ENCODE measurements at places on chromosomes 11 and 22.

DNA sequence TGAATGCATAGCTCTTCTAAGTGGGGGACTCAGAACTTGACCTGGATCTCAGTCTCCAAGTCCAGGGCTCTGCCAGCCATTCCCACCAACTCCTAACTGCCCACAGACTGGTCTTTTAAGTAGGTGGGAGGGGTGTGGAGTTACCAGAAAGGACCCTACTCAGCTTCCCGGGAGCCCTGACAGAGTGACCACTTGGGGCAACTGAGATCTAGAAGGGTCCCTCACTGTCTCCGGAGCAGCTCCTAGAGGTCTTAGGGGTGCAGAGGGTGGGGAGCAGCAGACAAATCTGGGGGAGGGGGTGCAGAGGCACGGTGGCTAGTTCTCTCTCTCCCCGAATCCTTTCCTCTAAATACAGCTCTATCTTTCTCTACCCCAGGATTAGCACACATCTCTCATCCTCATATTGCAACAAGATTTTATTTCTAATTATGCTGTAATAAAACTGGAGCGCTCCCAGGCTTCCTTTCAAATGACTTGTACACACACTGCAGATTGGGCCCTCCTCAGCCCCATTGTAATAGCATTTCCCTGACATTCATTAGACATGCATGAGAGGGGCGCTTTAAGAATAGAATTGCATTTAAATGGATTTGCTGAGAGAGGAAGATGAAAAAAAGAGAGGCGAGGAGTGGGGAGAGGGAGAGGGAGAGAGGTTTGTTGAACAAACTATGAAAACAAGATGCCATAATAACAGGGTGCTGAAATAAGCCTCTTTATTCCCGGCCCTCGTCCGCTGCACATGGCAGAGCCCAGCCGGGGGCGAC, 219.0 kb downstream of the CEP164 start:
- no peak for DNase-seq

DNA sequence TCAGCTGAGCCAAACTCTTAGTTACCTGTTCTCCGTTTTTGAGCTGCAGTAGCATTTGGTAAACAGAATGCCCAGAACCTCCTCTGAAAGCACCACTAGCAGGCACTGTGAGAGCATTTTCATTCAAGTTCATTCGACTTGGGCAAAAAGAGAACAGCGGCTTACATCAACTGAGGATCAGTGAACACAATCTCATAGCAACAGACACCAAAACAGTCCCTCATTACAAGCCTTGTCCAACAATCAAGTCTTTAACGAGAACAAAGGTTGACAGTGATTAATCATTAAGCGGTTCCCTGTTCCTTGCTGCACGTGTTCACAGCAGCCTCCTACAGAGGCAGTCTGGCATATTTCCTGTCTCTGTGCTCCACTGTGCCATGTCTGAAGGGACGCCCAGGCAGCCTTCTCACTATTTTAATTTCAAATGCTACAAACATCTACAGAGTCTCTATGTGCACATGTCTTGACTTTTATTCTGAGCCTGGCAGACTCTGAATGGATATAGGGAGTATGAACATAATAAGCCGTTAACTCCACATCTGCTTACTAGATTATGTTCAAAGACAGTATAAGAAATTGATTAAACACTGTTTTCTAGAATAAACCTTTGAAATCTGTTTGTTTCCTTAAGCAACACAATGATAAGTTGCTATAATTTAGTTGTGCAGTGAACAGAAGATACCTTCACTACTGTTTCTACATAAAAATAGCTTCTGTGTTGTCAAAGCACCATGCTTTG, 88.3 kb upstream of the MTMR2 start:
- peak; percentile 99 for DNase-seq

DNA sequence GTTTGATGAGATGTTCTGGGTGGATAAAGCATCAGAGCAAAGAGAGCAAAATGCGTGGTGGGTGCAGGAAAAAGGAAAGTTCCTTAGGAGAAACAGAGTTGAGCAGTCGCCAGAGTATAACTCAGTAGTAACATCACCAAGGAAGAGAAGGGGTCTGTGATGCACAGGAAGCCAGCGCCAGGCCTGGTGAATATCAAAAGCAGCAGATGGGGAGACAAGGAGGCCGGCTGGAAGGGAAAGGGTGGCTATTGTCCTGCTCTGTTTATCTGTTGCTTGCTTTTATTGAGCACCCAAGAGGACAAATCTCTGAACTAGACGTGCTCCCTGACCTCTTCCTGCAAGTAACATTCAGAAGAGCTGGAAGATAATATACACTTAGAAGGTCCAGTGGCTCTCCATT, 52.7 kb upstream of the GRAMD1B start:
- DNase-seq, result no peak

- peak; percentile 43 for DNase-seq
These were observed 119.4 kb downstream of the GALNT18 start for GRCh38 chr11:11502263-11502861.

DNA sequence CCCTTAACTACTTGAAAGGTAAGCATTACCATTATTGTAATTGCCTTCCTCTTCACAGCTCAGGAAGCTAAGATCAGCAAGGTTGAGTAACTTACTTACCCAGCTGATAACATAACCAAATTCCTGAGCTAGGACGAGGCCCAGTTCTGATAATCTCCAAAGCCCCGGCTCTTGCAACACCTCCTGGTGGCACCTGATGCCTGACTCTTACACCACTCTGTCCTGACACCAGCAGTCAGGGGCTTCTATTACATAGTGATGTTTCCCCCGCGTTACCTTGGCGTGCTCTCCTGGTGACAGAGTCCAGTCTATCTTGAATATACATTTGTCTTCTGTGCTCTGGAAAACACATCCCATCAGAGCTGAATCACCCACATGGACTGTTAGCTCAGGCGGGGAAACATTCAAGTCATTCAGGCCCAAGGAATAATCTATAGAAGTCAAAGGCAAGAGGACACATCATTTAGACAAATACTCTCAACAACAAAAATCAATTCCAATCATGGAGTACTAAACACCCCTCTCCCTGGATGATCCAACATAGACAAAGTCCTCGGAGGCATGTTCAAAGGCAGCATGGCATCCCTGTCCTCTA, 12.6 kb downstream of the JAML start:
- DNase-seq, result no peak

DNA sequence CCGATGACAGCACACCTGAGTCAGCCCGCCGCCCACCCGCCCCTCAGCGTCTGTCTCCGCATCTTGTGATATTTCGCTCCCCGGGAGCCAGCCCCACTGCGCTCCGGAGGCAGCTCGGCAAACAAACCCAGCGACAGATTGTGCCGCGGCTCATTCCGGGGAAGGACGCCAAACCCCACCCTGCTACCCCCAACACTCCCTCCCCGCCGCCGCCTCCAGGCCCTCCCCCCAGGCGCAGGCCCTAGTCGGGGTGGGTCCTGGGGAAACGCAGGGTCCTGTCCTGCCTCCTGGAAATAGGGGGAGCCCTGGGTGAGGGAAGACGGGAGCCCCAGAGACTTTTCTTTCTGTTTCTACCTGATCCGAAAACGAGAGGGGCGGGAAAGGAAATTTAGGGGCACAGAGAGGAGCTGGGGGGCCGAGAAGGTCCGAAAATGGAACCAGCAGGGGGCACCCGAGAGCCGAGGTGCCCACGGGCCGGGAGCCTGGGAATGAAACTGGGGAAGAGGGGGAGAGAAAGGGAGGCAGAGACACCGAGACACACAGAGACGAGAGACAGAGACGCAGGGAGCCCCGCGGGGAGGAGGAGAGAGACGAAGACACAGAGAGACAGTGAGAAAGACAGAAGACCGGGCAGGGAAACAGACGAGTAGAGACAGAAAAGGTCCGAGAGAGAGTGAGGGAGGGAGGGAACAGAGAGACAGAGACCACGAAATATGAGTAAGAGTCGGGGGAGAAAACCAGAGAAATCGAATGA, 1.7 kb upstream of the RTN4RL2 start:
- DNase-seq, result peak; percentile 19

DNA sequence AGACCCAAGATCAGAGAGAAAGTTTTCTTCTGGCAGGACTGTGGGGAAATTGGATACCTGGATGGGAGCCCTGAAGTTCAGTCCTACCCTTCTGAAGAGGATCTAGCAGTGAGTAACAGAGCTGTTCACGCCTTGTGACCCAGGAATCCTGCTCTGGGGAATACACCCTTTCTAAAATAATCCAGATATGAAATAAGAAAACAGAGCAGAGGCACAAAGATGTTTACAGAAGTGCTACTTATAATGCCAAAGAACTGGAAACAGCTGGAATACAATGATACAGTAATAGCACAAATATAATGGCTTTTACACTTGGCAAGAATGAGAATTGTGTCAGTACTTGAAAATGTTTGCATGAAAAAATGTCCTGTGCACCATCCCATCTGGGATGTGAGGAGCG, 304.0 kb upstream of the NARS2 start:
- DNase-seq, result no peak

GRCh38 chr11:44138980-44139379, 43.5 kb downstream of the EXT2 start:
- DNase-seq, result no peak

GRCh38 chr11:73297702-73298101, 10.4 kb upstream of the ARHGEF17 start:
- no peak for DNase-seq

DNA sequence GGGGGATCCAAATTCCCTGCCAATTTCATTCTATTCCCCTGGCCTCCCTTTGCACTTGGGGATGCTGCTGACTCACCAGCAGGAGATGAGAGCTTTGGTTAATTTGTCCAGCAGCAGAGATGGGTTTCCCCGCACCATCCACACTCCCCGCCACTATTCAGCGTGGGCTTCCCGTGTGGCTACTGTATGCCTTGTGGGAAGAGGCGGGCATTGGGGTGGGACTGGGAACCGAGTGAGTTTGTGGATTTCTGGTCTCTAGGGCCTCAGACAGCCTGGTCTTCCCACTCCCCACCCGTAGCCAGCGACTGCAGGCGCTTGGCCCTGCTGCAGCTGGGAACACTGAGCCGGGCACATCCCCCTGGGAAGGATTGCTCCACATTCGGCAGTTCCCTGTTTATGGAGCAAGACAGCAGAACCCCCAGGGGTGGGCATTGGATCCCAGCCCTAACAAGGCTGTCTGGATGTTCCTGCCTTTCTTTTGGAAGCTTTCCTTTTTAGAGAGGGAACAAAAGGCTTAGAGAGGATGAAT, 23.4 kb downstream of the KIAA1671 start:
- no peak for DNase-seq

- DNase-seq, result no peak
These were observed 9.6 kb upstream of the RGL4 start for GRCh38 chr22:23681026-23681809.

- peak; percentile 56 for DNase-seq
These were observed 830 bp downstream of the C11orf97 start for GRCh38 chr11:94513091-94513490.

DNA sequence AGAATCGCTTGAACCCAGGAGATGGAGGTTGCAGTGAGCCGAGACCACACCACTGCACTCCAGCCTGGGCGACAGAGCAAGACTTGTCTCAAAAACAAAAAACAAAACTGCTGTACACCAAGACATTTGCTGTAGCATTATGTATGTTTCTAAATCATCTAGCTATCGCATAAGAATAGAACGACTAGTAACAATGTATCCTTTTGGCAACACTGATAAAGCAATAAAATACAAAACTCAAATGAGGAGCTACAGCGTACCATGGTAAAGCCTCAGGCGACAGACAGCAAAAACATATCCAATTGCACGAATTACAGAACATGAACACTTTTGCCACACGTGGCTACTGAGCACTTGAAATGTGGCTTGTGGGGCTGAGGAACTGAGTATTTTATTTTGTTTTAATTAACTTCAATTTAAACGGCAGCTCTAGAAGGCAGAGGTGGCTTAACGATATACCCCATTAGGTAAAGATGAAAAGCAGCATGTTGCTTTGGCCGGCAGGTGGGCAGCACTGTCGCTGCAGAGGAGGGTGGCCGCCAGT, 2.3 kb downstream of the TUBGCP6 start:
- no peak for DNase-seq

DNA sequence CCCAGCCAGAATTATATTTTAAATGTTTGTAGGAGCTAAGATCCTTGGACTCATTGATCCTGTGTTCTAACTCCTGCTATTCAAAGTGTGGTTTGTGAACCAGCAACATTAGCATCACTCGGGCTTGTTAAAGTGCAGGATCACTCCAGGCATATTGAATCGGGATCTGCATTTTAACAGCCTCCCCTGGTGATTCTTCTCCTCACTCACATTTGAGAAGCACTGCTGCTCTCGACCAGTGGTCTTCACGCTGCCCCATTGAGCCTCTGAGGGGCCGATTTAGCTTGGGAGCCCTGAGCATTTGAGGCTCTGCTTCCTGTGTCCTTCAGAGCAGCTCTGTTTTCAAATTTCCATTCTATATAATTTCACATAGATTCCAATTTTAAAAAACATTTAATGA, 10.9 kb downstream of the MADD start:
- no peak for DNase-seq

DNA sequence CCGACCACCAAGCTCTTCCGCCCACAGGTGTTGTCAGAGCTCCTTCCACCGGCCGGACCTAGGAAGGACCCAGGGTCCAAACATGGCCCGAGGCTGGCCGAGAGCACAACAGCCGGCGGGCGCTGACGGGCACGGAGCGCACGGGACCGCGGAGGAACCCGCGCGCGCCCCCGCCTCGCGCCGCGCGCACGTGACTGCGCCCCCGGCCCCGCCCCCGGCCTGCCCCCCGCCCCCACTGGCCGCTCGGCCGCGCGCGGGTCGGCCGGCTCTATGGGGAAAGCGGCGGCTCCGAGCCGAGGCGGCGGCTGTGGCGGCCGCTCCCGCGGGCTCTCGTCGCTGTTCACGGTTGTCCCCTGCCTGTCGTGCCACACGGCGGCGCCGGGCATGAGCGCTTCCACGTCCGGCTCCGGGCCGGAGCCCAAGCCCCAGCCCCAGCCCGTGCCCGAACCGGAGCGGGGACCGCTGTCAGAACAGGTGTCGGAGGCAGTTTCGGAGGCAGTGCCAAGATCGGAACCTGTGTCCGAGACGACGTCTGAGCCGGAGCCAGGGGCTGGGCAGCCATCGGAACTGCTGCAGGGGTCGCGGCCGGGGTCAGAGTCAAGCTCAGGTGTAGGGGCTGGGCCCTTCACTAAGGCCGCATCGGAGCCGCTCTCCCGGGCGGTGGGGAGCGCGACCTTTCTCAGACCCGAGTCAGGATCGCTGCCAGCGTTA, at the start of gene OSBP2:
Gene OSBP2, plus strand, starts transcription at position 235 of the 711 bp plus-strand sequence. Its CDS starts 36 bp downstream, at position 271.
- peak; percentile 41 for DNase-seq

- DNase-seq, result peak; percentile 31
These were observed 79.9 kb upstream of the RAB1B start for GRCh38 chr11:66188580-66188979.

DNA sequence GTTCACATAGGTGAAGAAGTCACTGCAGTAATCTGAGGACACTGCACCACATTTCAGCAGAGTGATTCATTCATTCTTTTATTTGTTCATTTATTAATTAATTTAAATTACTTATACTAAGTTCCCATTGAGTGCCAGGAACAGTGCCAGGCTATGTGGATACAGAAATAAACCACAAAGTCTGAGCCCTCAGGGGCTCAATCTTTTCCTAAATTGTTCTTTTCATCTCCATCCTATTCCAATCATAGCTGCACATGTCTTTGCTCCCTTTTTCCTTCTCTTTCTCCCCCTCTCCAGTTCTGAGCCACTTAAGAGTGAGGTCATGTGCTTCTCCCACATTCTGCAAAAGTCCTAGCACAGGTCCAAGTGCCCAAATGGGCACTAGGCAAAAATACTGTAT, 4.9 kb downstream of the SYTL2 start:
- no peak for DNase-seq
